ENCODE measurements at places on chromosomes 2 and 18.

DNA sequence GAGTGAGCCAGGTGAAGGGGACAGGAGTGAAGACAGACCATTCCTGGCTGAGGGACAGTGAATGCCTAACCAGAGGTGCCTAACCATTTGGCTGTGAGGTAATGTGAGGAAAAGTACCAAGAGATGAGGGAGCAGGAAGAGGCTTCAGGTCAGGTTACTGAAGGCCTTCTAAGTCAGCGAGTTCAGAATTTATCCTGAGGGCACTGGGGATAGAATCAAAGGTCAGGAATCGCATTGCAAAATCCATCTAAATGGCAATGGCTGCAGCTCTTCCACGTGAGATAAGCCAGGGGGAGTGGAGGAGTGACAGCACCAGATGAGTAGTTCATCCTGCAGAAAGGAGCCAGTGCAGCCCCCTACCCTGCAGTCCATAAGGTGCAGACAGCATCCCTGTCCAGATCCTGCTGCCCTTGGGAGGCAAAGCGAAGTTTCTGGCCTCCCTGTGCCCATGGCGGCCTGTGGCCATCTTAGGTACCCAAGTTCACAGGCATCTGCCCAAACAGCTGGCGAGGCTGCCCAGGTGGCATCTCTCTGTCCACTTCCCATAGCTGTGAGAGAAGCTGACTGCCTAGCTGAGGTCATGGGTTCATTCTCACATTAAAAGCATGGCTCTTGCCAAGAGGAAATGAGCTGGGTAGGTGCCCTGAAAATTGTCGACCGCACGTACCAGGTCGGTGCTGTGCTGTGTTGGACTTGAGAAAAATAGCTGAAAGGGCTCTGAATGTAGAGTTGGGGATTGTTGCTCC, 49.5 kb downstream of the CYP27C1 start:
- no peak for DNase-seq

DNA sequence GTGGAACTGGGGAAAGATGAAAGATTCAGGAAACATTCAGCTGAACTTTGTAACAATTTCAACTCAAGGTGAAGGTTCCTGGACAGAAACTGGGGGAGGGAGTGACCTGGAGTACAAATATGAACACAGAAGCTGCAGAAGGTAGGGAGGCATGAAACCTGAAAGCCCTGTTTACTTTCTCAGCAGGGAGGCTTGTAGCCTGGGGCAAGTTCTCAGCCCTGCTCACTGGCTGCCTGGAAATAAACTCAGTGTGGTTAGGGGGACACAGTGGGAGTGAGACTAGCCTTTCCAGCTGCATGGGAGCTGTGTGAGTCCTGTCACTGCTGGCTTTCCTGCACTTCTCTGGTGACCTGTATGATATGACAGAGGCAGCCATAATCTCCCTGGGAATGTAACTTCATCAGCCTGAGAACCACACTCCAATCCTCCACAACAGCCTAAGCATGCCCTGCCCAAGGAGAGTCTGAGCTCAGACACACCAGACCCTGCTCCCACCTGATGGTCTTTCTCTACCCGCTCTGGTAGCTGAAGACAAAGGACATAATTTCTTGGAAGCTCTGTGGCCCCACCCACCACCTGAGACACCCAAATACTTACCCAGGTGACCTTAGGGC, 77.0 kb downstream of the ZSWIM2 start:
- DNase-seq, result no peak

GRCh38 chr2:77488141-77488540, 34.0 kb downstream of the LRRTM4 start:
- DNase-seq, result no peak

GRCh38 chr2:3827673-3828575, 124.5 kb downstream of the DCDC2C start:
- DNase-seq, result no peak

GRCh38 chr18:41320100-41320499, 634.9 kb upstream of the PIK3C3 start:
- no peak for DNase-seq

GRCh38 chr18:75226956-75227316, 16.3 kb downstream of the TSHZ1 start:
- no peak for DNase-seq

GRCh38 chr2:241892299-241893137, 23.0 kb downstream of the RTP5 start:
- no peak for DNase-seq

DNA sequence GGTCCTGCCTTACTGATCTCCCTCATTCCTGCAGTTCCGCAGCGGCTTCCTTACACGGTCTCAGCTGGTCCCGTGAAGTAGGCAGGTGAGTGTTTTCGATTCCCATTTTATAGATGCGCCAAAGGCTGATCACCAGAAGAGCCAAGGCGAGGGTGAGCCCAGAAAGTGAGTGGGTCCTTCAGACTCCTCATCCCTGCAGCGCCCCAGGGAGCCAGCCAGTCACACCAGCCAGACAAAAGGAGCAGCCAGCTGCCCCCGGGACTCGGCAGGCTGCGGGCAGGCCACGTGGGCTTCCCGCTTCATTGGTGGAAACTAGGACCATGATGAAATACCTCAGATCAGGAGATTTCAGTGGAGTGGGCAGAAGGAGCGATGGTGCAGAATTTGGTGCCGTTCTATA, 85.9 kb downstream of the SMAD7 start:
- no peak for DNase-seq

All from CD4-positive, alpha-beta T cell treated with Interleukin-21 for 1 hour (primary cell).